ENCODE measurements at places on chromosomes 1 and 21.
A peak's percentile ranks its signal among the peaks of the same experiment; 100 is the strongest.

- DNase-seq, result peak; percentile 53
Observed at GRCh38 chr1:31572323-31573104, 3.8 kb upstream of the TINAGL1 start.

GRCh38 chr1:172143384-172144055 is 277.0 kb upstream of the C1orf105 start:
- no peak for DNase-seq

DNA sequence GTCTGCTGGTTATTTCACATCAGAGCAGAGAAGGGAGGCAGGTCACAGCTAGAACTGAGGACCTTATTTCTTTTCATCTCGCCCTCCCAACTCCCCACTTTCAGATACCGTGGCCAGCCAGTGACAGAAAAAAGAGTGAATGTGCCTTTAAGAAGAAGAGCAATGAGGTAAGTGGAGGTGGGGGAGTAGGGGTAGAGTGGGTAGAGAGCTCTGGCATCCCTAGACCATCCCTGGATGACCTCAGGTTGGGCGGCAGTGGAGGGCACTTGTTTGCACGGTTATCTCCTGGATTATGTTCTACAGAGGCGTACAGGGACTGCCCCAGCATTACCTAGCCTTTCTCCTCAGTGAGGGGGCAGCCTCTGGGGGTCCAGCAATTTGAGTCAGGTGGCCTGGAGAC is 4.6 kb downstream of the SEMA4A start:
- DNase-seq, result no peak

- peak; percentile 97 for DNase-seq
Observed at GRCh38 chr1:43270421-43271095, 775 bp downstream of the TMEM125 start.

DNA sequence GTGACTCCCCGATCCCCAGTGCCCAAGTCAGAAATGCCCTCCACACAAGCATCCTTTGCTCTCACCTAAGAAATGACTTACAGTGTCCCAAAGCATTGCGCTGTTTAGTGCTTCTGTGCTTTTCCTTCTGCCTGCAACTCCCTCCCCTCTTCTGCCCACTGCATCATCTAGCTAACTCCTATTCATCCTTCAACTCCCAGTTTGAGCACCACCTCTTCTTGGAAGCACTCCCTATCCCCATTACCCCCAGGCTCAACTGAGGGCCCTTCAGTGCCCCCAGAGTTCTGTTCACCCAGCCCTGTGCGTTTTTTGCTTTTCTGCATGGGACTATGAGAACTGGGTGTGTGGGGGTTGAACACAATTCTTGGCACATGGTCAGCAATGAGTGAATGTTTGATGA is 10.0 kb downstream of the KCNQ4 start:
- DNase-seq, result no peak
